Activated T-cell treated with anti-CD3 and anti-CD28 coated beads, Interleukin-2, amount 50 U/mL, for 48 hours (primary cell): ENCODE measurements at places on chromosomes 12 and 14.

- no peak for DNase-seq
These were observed 988.4 kb downstream of the FLRT2 start for GRCh38 chr14:86518298-86518697.

GRCh38 chr14:69572841-69573135 is 1.9 kb downstream of the CCDC177 start:
- no peak for DNase-seq

DNA sequence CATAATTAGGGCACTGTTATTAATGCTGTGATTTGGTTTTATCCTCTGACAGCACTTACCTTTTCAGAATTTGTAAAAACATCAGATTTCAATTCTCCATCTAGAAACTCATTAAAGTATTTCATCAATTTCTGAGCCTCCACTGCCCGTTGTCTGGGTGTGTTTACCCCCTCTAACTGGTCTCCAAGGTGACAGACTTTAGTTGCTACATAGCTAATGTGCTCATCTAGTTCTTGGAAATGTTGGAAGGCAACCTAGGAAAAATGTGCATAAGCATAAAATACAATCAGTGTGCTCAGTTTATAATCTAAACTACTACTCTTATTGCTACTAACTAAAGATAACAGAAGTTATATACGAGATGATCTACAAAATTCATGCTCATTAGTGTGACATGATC is 24.6 kb downstream of the EXOC5 start:
- no peak for DNase-seq

DNA sequence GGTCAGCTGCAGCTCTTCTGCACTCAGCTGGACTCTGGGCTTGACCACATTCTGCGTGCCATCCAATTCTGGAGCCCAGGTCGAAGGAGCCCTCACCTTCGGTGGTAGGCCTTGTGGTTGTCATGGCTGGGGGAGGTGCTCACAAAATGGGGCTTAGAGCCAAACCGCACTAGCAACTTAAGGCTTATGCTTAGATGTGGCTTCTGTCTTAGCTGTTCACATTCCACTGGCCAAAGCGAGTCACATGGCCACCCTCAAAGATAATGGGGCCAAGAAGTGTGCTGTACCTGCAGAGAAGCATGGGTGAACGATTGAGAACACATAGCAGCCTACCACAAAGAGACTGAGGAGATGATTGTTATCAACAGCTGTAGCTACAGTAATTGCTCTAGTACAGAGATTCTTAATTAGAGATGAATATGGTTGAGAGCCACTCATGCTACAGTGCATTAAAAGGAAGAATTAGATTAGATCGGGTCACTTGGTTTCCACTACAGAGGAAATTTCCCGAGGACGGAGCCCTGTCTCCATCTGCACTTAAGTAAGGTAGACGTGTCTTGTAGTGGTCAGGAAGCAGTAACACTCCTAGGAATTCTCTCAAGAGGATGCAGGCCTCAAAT is 334.6 kb upstream of the FKBP4 start:
- no peak for DNase-seq

- DNase-seq, result no peak
These were observed 375.7 kb downstream of the NELL2 start for GRCh38 chr12:44500423-44500822.

- no peak for DNase-seq
These were observed 84.9 kb upstream of the CMKLR1 start for GRCh38 chr12:108424026-108424425.
